ENCODE measurements at places on chromosomes 16 and 17. TPM values are rescaled to one million over a fixed set of nuclear protein-coding genes. Genes with fewer than 3 reads are reported as not detected.

GRCh38 chr16:21001262-21001661 is 100.7 kb downstream of the LYRM1 start:
- DNase-seq = no peak

The RGS9 gene
- 2.9 TPM for total RNA-seq

DNA sequence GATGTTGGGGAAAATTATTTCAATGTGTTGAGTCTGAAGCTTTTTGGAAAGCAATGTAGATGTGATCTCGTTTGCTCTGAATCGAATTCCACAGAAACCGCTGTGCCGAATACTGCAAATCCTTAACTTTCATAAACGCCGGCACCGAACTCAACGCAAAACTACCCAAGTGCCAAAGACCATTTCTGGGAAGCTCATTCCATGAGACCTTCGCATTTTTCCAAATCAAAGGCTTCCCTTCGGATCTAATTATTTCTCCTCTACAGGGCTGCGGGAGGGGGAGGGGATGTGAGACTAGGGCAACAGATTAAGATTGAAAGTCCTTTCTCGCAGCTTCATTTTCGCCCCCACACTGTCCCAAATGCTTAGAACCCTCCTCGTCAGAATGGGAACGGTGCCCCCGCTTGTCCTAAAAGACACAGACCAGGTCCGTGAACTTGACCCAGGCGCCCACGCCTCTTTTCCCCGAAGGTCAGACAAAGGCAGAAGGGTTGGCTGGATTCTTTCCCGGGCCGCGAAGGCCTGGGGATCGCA is 4.0 kb downstream of the PRAC1 start:
- DNase-seq = no peak

The SHBG gene
- total RNA-seq = 6.1 TPM

GRCh38 chr16:5965321-5965720 is 867.7 kb upstream of the EEF2KMT start:
- DNase-seq = no peak

GRCh38 chr17:44204441-44204882 is 4.8 kb upstream of the ATXN7L3 start:
- no peak for DNase-seq

The SERPINF2 gene
- total RNA-seq = 140 TPM

DNA sequence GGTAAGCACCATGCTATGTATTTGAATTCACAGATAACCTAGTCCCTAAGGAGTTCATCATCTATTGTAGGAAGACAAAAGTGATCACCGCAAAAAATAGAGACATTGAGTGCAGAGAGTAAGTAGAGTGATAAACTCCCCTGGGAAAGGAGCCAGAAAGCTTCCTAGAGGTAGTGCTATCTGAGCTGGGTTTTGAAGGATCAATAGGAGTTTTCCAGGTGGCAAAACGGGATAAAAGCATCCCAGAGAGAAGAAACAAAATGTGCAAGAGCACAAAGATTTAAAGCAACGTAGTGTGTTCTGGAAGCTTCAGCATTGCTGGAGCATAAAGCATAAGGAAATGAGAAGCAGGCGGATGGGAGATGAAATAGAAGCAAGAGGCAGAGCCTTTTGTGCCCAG is 120.7 kb upstream of the PLCG2 start:
- no peak for DNase-seq

DNA sequence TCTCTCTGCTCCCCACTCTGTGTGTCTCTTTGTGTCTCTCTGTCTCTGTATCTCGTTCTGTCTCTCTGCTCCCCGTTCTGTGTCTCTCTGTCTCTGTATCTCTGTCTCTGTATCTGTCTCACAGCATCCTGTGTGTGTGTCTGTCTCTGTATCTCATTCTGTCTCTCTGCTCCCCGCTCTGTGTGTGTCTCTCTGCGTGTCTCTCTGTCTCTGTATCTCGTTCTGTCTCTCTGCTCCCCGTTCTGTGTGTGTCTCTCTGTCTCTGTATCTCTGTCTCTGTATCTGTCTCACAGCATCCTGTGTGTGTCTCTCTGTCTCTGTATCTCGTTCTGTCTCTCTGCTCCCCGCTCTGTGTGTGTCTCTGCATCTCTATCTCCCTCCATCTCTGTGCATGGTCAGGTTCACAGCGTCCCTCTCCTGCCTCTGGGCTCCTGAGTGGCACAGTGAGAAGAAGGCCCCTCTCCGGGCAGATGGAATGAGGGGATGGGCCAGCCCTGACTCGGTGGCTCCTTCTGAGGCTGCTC is 38.9 kb upstream of the CIBAR2 start:
- DNase-seq = no peak

DNA sequence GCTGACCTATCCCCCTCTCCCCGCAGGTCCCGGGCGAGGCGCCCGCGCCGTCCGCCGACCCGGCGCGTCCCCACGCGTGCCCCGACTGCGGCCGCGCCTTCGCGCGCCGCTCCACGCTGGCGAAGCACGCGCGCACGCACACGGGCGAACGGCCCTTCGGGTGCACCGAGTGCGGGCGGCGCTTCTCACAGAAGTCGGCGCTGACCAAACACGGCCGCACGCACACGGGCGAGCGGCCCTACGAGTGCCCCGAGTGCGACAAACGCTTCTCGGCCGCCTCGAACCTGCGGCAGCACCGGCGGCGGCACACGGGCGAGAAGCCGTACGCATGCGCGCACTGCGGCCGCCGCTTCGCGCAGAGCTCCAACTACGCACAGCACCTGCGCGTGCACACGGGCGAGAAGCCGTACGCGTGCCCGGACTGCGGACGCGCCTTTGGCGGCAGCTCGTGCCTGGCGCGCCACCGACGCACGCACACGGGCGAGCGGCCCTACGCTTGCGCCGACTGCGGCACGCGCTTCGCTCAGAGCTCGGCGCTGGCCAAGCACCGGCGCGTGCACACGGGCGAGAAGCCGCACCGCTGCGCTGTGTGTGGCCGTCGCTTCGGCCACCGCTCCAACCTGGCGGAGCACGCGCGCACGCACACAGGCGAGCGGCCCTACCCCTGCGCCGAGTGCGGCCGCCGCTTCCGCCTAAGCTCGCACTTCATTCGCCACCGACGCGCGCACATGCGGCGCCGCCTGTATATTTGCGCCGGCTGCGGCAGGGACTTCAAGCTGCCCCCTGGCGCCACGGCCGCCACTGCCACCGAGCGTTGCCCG is 10.3 kb downstream of the ZNF771 start:
- peak; percentile 94 for DNase-seq
